ENCODE measurements at places on chromosomes 11 and 22.

- DNase-seq: no peak
Observed at GRCh38 chr11:125375146-125375545, 120.9 kb downstream of the FEZ1 start.

DNA sequence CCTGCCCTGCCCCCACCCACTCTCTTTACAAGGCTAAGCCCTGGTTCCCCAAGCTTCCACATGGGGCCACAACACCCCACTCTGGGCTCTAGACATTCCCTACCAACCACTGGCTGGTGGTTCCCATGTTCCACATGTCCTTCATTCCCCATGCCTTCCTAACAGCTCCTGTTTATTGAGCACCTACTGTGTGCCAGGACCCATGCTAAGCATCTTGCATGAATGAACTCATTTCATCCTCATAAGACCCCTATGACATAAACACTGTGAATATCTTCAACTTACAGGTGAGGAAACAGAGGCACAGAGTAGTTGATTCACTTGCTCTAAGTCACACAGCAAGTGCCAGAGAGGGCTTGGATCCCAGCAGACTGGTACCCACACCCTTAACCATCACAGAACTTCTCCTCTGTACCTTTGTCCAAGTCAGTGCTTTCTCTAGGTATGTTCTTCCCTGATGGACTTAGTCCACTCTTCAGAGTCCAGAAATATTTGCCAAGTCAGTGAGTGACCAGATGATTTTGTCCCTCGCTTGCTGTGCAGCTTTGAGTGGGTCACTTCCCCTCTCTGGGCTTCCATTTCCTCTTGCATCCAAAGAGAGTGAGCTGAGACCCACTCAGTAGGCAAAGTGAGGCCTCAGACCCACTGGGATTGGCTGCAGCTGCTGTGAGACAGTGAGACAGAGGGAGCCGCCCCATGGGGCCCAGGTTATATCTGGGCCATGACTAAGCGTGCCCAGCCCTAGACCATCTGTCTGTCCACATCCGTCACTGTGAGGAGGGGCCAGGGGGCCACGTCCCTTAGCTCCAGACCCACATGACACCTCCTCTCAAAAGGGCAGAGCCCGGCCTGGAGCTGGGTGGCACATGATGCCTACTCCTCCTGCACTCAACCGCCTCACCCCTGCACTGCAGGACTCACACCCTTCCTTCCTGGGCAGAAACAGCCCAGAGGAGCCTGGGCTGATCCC, 132.4 kb downstream of the MN1 start:
- DNase-seq: no peak

DNA sequence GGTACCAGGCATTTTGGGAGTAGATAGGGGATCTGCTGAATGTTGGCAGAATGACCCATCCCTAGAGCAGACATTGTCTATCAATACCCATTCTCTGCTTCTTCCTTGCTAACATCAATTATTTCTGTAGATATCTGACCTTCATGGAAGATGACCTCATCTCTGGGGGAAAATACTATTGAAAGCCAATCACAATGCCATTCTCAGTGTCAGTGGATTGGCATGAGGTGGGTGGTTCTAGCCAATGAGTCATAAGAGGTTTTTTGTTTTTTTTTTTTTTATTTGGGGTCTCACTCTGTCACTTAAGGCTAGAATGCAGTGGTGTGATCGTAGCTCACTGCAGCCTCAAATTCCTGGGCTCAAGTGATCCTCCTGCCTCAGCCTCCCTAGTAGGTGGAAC, 42.5 kb downstream of the SNX19 start:
- DNase-seq: peak; percentile 51

- peak; percentile 50 for DNase-seq
Observed at GRCh38 chr11:36333897-36334296, 37.8 kb downstream of the PRR5L start.

DNA sequence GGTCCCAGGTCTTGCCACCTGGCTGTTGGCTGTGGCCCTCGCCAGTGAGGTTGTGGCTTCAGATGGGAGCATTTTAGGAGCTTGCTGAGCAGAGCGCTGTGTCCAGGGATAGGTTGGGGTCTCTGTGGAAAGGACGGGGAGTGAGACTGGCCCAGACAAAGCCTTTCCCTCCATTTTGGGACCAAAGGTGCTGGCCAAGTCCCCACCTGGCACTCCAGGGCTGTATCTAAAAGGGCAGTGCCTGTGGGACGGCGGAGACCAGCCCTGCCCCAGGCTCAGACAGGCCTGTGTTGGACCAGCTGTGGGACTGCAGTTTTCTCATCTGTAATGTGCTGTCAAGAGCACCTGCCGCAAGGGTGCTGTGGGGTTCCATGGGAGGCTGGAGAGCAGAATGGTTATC, 5.0 kb upstream of the KCTD17 start:
- DNase-seq: no peak

DNA sequence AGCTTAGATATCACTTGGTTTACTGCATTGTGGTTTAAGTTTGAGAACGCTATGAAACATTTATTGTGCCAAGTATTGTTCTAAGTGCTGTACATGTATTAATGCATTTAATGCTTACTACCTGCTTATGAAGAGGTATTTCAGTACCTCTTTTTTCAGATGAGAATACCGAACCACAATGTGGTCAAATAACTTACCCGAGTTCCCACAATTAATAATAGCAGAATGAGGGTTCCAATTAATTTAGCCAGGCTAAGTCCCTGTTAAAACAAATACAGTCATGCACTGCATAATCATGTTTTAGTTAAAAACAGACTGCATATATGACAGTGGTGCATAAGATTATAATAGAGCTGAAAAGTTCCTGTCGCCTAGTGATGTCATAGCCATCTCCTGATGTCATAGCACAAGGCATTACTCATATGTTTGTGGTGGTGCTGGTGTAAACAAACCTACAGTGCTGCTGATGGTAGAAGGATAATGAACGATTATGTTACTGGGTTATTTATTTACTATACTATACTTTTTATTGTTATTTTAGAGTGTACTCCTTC, 4.3 kb downstream of the ZC3H12C start:
- no peak for DNase-seq

DNA sequence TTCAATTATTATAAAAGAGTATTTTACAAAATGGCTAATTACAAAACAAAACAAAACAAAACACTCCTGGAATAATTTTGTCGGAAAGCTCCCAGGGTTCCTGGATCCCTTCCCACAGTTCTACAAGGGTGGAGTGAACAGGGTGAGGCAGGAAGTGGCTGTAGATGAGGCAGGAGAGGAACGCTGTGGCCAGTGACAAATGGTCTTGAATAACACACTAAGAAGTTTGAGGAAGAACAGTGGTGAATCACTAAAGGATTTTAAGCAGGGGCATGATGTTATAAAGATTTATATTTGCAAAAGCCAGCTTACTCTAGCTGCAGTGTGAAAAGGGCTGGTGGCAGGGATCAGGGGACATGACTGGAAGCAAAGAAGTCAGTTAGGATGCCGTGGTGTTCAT, 33.8 kb upstream of the APOA1 start:
- peak; percentile 92 for DNase-seq

DNA sequence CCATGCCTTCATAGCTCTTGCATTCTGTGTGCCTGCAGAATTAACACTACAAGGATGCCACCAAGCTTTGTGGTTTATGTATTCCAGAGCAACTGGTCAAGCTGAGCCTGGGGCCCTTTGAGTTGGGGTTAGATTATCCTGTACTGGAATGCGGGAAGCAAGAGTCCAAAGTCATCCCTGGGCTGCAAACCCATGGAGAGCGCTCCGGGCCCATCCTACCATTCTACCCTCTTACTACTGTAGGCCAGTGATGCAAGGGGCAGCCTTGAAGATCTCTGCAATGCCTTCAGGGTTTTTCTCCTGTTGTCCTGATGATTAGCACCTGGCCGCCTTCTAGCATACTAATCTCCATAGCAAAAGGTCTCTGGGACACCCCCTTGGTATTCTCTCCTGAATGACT, 51.3 kb downstream of the TUG1 start:
- DNase-seq: no peak

GRCh38 chr22:39434243-39434653, 22.6 kb upstream of the MGAT3 start:
- no peak for DNase-seq

GRCh38 chr22:31944700-31945442, 536 bp downstream of the YWHAH start:
- no peak for DNase-seq

DNA sequence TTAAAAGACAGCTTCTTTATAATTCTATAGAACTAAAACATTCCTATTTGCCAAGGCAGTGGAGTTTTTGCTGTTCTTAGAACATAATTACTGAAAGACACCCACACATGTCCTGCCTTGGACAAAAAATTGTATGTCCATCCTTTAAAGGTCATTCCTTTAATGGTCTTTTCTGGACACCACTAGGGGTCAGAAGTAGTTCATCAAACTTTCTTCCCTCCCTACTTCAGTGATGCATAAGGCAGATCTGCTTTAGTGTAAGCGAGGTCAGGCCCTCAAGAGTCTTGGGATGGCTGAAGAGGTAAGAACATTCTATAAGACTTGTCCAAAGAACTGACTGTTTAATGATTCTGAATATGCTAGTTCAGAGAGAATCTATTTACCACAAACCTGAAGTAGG, 4.3 kb upstream of the OR51V1 start:
- peak; percentile 75 for DNase-seq

DNA sequence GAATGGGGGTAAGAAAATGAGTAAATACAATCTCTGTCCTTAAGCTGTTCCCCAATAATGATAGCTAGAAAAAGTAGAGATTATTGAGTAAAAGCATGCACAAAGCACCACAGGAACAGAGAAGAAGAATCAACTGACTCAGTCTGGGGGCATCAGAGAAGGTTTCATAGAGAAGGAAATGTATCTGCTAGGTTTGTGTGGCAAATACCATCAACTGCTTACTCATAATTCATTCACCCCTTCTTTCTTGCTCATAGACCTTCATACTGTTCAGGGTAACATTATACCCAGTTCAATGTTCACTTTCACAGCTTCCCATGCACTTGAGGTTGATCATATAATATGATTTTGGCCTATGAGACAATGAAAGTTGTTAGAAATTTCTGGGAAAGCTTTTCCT, 85.2 kb upstream of the SCUBE2 start:
- DNase-seq: no peak

GRCh38 chr22:49092716-49093115, 735.0 kb downstream of the BRD1 start:
- no peak for DNase-seq

DNA sequence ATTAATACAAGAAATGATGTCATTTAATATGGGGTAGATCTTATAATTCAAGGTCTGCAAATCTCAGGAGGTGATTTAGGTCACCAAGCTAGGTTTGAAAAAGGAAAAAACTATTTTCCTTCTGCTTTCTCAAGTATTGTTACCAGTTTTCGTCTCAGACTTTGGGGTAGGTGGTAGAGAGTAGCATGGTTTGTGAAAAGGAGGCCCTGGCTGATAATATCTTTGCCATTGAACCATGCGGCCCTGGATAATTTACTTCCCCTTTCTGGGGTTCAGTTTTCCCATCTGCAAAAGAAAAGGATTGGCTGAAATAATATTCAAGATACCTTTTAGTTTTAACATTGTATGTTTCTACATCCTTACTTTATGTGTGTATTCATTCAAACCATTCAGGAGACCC, 92.1 kb downstream of the WNT11 start:
- no peak for DNase-seq

GRCh38 chr22:40328546-40329456, 17.5 kb upstream of the ADSL start:
- DNase-seq: no peak

GRCh38 chr11:100573911-100574513, 113.1 kb upstream of the ARHGAP42 start:
- DNase-seq: no peak

- DNase-seq: no peak
Observed at GRCh38 chr11:133019545-133020371, 512.5 kb downstream of the OPCML start.

GRCh38 chr11:1077033-1077416, 2.4 kb downstream of the MUC2 start:
- no peak for DNase-seq

GRCh38 chr11:1225386-1226225, 2.7 kb downstream of the MUC5B start:
- DNase-seq: no peak

- DNase-seq: no peak
Observed at GRCh38 chr11:688681-689080, 6.3 kb downstream of the DEAF1 start.

DNA sequence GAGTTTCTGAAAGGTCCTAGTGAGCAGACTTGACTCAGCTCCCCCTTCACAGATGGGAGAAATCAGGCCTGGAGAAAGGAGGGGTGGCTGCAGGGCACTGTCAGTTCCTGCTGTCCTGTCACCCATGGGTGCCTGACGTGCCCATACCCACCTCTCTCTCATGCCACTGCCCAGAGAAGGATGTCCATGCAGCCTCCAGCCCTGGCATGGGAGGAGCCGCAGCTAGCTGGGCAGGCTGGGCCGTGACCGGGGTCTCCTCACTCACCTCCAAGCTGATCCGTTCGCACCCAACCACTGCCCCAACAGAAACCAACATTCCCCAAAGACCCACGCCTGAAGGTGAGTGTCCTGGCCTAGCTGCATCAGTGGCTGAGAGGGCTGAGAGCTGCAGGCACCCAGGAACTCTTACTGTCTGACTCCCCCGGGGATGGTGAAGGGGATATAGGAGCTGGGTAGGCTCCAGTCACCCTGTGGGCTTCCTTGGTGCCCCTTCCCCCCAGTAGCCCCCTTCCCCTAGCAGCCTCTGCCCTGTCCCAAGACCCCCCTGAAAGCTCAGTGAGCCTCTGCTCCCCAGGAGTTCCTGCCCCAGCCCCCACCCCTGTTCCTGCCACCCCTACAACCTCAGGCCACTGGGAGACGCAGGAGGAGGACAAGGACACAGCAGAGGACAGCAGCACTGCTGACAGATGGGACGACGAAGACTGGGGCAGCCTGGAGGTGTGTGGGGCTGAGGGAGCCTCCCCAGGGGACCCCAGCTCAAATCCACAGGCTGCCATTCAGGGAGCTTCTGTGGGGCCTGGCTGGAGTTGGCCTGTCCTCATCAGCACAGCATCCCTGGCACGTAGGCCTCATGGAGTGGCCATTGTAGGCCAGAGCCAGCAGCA, 11.8 kb downstream of the SCYL1 start:
- no peak for DNase-seq

DNA sequence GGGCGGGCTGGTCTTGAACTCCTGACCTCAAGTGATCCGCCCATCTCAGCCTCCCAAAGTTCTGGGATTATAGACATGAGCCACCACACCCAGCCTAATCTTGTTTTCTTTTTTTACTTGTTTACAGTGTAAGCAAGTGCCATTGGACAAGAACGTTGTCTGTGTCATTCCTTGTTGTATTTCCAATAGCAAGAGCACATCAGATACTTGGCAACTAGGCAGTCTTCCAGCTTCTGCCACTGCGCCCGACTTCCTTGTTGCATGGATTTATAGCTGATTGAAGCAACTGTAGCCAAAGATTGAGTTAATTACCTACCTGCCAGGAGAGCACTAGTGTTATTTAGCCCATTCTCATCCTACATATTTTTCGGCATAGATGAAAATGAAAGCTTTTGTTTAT, 3.1 kb upstream of the SGSM3 start:
- DNase-seq: no peak

DNA sequence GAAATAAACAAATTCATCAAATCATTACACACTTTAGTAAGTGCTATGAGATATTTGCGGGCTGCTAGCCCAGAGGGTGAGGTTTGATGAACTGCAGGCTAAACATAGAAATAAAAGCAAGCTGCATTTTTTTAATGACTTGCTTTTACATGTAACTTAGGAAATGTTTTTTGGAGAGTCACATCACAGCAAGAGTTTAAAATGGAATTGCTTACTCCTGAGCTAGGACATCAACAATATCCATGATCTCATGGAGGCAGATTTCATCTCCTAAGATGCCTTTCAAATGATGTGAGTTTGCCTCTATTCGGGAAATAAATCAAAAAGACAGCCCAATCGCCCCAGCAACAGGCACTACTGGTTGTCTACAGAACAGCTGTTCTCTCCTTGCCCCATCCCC, 73.4 kb upstream of the CD44 start:
- peak; percentile 72 for DNase-seq
